CD4-positive, alpha-beta T cell treated with Interleukin-6 at 100 ng/mL for 8 hours (primary cell): ENCODE measurements at places on chromosomes 6 and 20.

- no peak for DNase-seq
Measured at GRCh38 chr6:80376411-80376810, 269.9 kb downstream of the BCKDHB start.

DNA sequence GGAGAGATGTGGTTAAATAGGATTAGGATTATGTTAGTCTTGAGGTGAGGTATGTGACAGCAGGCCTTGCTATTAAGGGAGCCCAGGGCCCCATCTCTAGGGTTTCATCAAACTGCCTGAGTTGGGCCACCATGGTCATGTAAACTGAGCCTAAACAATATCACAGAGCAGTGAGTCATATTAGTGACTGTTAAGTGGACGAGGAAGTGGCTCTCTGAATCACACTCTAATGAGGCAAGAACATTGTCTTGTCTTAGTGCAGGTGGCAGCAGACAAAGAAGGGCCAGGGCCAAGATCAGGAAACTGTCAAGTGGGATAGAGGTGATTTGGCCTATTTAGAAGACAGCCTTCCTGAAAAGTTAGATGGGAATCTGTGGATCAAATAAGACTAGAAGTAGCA is 23.1 kb downstream of the ENPP3 start:
- no peak for DNase-seq

DNA sequence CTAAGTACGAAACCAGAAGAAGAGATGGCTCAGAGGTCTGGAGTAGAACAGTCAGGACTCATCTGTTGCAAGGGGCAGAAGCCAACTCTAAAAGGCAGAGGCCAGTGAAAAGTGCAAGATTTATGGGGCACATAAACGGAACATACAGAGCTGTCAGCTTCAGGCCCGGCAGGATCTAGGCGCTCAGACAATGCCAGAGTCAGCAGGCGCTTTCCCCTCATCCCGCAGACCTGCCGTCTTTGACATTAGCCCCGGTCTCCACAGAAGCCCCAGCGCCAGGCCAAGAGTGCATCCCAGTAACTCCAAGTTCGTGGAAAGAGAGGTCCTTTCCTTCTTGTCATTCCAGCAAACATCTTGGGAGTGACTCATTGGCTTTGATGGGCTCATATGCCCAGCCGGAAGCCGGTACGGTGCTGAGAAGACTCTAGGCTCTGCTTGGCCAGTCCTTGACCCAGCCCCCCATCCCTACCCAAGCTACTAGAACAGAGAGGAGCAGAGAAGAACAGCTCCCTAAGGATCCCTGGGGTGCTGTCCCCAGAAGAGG is 260.9 kb downstream of the TAF4 start:
- DNase-seq, result no peak

GRCh38 chr6:18997375-18997826 is 610.3 kb downstream of the RNF144B start:
- no peak for DNase-seq

GRCh38 chr6:135128268-135128914 is 52.7 kb upstream of the MYB start:
- peak; percentile 66 for DNase-seq

DNA sequence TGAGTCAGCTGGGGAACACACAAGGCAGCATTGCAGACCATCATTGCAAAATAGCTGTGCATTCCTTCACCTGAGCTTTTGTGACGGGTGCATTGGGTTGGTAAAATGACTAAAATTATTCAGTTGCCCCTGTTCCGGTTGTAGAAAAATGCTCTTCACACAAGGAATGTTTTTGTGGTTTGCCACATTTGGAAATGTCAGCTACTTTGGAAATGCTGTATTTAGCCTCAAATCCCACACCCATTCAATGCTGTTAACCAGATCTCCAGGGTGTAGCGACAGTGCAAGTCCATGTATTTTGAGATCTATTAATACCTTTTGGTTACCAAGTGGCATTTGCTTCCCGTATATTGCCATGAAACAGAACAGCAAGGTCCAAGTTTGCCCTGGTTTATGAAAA is 201.2 kb downstream of the FOXA2 start:
- DNase-seq, result no peak

- DNase-seq, result peak; percentile 2
Measured at GRCh38 chr6:70520575-70520974, 46.2 kb upstream of the SDHAF4 start.

DNA sequence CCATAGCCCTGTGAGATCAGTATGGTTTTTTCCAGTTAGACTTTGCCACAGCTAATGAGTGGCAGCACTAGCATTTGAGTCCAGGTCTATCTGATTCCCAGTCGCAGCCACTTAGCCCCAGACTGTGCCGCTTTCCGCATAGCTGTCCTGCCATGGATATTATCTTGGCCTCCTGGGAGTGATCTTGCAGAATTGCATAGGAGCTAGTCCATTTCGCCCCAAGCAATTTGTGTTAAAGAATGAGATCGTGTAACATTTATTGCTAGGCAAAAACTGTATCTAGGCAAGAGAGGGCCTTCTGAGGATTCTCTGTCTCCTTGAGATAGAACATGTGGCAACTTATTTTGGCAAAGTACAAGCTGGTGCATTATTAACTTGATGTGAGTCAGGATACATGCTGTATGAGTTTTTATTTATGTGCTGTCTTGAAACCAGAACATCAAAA is 74.2 kb downstream of the EZR start:
- no peak for DNase-seq
